ENCODE measurements at places on chromosomes 12 and 14. TPM values are rescaled to one million over a fixed set of nuclear protein-coding genes. Genes with fewer than 3 reads are reported as not detected.

The KLHL33 gene
- not detected for total RNA-seq

The CPNE6 gene
- not detected for total RNA-seq

DNA sequence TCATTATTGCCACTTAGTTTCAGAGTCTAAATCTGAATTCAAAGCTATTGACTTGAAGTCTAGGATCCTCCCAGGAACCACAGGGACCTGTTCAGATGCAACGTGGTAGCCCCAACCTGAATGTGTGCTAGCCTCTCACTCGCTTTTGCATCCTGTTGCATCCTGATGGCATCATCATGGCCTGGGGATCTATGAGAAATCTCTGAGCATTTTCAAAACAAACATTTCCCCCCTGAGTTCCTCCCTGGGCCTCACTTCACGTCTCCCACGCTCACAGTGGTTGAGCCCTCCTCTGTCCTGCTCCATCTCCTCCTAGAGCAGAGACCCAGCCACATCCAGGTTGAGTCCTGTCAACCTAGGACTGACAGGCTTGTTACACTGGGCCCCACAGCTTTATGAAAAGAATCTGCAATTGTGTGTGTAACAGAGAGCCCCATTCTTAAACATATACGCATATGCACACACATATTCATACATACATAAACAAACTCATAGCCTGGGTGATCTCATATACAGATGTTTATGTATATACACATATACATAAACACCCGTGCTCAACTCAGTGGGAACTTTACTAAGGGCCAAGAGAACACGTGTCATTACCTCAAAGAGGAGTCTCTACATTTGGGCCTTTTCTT is 5.4 kb upstream of the KRT72 start:
- DNase-seq = no peak

DNA sequence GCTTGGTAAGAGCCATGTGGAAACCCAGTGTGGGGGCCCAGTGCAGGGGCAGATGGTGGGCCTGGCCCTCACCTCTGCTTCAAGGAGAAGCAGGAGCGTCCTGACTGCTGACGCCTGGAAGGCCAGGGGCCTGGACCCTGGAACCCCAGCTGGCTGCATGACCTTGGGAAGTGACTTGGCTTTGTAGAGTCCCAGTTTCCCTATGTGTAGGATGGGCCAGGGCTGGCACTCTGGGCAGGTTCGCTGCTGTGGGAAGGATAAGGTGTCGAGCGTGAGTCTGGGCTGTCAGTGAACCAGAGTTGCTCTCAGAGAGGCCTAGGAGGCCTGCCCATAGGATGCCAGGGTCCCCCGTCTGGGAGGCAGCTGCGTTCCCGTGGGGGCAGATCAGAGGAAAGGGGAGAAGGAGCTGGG is 43.2 kb downstream of the TRAFD1 start:
- DNase-seq = no peak

DNA sequence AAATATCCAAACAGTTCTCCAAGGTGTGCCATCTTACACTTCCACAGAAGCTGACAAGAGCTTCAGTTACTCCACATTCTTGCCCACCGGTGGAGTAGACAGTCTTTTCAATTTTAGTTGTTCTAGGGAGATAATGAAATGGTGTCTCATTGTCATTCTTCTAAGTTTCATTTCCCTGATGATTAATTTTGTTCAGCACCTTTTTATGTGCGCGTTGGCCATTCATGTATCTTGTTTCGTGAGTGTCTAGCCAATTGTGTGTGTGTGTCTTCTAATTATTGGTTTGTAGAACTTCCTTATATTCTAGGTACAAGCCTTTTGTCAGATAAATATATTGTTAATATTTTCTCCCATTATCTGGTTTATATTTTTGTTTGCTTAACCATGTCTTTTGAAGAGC is 63.1 kb downstream of the GLT1D1 start:
- no peak for DNase-seq

The PMEL gene
- 1.1 TPM for total RNA-seq

The RASSF3 gene
- total RNA-seq = 19.7 TPM

DNA sequence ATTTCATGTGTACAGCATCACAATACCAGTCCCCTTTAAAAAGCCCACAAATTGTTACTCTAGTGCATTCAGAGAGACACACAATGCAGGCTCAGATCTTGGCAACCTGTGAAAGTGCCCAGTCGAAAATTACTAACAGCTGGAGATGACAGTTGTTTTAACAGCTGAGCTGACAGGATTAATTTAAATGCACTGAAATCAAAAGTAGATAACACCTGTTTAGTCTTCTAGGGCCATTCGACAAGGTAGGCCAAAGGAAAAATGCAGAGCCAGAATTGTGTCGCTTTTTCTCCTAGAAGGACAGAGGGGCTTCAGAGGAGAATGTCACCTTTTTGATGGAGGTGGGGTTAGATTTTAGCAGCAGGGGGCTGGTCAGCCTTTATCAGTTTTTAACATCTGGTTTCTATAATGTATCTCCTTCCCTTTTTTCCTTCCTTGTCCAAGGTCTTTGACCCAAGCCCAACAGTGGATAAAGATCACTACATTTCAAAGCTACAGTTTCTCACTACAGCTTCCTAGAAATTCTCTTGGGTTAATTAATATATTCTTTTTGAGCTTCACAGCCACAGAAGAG is 139.1 kb downstream of the SOX5 start:
- DNase-seq = no peak

GRCh38 chr12:120181991-120182631 is 12.4 kb downstream of the GCN1 start:
- peak; percentile 74 for DNase-seq

The PIWIL1 gene
- not detected for total RNA-seq

- DNase-seq = no peak
These were observed 88.0 kb upstream of the VASH1 start for GRCh38 chr14:76673261-76673660.

DNA sequence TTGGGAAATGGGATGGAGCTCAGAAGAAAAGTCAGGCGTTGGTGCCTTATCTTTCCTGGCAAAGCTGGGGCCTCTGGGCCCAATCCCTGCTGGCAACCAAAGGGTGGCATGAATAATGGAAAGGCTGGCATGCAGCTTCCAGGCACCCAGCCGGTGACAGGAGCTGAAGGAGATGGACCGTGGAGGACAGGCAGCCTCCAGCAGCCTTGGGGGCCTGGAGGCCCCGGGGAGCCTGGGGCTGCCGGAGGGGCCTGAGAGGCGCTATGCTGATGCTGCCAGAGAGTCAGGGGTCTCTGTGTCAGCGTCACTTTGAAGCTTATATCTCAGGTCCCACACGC is 38.2 kb upstream of the EML1 start:
- no peak for DNase-seq

DNA sequence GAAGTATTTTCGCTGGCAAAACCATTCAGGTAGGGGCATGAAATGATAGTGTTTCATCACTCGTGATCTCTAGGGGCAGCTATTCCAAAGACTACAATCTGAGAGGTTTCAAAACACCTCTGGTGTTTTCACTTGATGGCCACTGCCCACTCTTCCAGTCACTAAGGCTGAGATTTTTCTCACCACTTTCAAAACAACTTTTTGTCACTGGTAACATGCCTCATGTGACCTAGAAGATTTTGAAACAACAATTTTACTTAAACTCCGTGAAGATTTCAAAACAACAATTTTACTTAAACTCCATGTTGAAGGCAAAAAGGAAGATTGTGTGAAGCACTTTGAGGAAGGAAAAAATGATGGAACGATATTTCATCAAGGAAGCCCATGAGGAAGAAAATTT is 1.2 kb upstream of the IRAK3 start:
- no peak for DNase-seq

The NRIP2 gene
- total RNA-seq = not detected

The OAS2 gene
- total RNA-seq = 2.2 TPM

DNA sequence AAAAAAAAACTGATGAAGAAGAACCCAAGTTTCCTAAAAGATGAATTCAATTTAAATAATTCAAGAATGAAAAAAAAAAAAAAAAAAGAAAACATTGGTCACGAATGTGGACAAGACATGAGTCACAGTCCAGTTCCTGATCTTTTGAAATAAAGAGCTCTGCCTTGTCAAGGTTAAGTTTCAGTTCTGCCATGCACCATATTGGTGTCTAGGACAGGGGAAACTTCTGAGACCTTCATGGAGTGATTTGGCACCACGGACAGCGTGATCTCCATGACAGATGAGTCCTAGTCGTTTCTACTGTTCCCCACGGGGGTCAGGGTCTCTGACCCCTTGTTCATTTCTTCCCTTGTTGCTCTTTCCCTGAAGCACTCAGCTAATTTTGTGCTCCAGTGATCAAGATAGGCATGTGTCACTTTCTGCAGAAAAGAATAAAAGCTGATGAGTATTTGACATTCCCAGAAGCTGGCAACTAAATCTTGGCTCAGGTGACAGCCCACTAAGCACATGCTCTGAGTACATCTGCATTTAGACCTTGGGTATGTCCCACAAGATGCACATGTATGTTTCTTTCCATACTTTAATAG is 1159.7 kb downstream of the BCL11B start:
- peak; percentile 8 for DNase-seq

The LRTM2 gene
- total RNA-seq = not detected

- no peak for DNase-seq
These were observed 176.7 kb downstream of the PTPN11 start for GRCh38 chr12:112595410-112595809.

GRCh38 chr14:103697206-103697602 is 18.0 kb downstream of the XRCC3 start:
- no peak for DNase-seq

The BDKRB2 gene
- 0.03 TPM for total RNA-seq

DNA sequence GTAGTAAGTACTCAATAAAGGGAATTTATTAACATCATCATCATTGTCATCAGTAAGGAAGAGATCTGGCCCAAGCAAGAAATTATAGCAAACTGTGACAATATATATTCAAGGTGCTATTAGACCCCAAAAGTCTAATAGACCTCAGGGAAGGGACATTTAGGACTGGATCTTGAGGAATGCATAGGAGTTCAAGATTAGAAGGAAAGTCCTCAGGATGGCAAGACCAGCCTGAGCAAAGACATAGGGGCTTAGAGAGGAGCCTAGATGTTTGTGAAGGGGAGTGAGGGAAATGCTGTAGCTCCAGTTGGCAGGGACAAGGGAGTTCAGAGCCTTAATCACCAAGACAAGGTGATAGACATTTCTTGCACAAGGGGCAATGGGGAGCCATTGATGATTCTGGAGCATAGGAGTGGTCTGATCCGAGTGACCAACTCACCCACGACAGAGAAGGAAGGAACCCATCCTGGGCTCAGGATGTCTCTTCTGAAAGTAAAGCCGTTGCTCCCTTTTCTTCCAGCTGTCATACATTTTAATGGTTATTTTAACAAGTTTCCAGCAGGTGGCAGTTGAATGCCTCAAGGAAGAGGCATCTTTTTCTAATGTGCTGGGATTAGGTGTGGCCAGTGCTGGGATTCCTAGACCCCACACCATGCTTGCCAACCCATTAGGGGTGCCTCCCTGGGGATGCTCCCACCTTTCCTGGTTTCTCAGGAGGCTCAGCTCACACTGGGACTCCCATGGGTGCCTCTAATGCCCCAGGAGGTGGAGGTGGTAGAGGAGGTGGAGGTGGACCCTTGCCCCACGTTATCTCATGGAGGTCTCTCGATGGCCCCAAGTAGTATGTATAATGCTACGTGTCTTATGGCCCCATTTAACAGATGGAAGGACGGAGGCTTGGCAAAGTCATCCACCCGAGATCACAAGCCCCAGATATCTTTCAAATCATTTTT is 37.8 kb downstream of the PHETA1 start:
- peak; percentile 60 for DNase-seq

The GSC gene
- total RNA-seq = not detected

DNA sequence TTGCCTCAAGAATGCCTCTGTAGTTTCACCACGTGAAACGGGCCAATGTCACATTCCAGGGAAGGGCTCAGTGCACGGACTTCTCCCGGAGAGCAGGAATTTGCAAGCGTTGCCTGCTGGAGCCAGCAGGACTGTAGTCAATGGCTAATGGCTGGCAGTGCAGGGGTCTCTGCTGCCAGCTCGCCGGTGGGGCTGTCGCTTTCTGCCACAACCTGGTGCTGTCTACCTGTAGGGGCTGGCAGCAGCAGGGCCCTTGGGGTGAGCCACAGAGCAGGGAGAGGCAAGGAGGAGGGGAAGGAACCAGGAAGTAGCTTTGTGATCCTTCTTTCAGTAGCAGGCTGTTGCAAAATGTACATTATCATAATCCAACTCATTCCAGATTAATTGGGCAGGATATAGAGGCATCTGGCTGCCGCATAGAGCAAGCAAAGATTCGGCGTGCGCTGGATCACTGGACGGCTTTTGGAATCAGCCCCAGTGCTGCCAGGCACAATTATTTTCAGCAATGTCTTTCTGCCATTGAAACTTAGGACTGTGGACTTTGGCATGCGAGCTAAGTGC is 114.1 kb downstream of the PAPOLA start:
- no peak for DNase-seq

GRCh38 chr12:80443974-80444666 is at the start of gene PTPRQ:
PTPRQ (plus strand) TSS chr12:80444235; CDS start chr12:80444346, 111 bp downstream.
- no peak for DNase-seq

DNA sequence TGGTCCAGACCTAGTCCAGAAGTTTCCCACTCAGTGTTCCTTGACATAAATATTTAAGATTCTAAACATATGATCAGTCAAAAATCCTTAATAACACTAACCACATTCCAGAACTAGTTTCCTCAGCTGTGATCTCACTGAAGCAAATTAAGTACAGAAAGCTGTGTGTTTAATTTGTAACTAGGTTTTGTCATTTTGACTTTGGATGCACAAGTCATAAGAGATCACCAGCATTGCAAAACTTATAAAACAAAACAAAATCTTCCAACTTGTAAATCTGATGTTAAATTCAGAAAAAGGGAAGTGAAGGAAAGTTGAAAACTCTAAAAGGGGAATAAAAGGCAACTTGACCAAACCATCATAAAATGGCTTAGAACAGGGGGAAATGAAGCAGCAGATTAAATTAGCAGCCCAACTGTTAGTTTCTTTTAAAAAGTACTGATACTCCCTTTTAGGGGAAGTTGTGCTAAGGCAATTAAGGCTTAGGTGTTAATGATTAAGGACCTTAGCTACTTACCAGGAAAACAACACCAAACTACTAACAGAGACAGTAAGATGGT is 56.6 kb downstream of the SH2B3 start:
- no peak for DNase-seq

GRCh38 chr14:101350021-101350420 is 211.3 kb upstream of the DIO3 start:
- DNase-seq = no peak

DNA sequence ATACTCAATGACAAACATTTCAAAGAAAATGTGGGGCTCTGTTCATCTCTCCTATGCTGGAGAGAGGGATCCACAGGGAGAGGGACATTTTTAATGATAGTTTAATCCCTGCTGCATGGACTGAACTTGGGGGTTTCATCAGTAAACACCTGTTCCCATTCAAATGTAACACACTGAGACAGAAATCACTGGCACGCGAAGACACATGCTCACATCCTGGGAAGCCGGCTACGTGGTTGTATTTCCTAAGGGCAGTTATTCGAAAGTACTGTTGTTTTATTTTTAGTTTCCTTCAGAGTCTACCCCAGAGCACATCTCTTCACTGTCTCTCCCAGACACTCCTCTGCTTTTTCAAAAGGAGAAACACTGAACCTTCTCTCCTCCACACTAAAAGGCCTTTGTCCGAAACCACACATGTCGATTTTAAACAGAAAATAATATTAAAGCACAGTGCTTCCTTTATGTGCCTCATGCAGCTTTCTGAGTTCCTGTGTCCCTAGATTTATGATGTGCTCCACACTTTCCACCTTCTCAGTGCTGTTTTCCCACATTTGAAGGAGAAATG is 52.8 kb downstream of the PTHLH start:
- DNase-seq = no peak

The CACNA2D4 gene
- 35.2 TPM for total RNA-seq

The OR9K2 gene
- not detected for total RNA-seq

The PYGL gene
- 106 TPM for total RNA-seq

The SLC25A47 gene
- total RNA-seq = 0.37 TPM

The AJUBA gene
- 89.2 TPM for total RNA-seq

The KRT2 gene
- not detected for total RNA-seq
